ENCODE measurements at places on chromosomes 2 and 18.

GRCh38 chr2:42624047-42624446, 55.6 kb downstream of the MTA3 start:
- no peak for DNase-seq

- DNase-seq, result no peak
Measured at GRCh38 chr2:136363900-136364299, 246.0 kb upstream of the CXCR4 start.

GRCh38 chr2:133553838-133554408, 14.3 kb downstream of the NCKAP5 start:
- no peak for DNase-seq

DNA sequence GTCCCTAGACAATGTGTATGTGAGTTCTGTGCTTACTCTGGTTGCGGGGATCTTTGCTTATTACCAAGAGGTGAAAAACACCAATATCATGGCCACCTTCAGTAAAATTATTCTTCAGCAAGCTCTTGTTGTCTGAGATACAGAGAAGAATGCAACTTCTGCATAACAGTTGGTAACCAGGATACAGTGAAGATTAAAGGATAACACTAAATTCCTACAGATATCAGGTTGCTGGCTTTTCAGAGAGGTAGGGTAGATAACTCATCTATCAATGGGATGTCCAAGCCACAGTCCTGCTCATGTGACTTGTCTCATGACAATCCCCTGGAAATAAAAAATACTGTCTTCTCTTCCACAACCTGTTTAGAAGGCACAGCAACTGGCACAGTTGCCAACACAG, 308.5 kb downstream of the TNS1 start:
- no peak for DNase-seq

DNA sequence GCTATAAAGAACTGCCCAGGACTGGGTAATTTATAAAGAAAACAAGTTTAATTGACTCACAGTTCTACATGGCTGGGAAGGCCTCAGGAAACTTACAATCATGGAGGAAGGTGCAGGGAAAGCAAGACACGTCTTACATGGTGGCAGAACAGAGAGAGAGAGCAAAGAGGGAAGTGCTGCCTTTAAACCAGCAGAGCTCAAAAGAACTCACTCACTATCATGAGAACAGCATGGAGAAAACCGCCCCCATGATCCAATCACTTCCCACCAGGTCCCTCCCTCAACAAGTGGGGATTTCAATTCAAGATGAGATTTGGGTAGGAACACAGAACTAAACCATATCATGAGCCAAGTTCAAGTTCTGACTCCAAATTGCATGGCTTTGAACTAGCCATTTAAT, 62.8 kb upstream of the PPP1CB start:
- DNase-seq, result no peak

GRCh38 chr2:218229239-218229638, 12.2 kb downstream of the ARPC2 start:
- peak; percentile 17 for DNase-seq

DNA sequence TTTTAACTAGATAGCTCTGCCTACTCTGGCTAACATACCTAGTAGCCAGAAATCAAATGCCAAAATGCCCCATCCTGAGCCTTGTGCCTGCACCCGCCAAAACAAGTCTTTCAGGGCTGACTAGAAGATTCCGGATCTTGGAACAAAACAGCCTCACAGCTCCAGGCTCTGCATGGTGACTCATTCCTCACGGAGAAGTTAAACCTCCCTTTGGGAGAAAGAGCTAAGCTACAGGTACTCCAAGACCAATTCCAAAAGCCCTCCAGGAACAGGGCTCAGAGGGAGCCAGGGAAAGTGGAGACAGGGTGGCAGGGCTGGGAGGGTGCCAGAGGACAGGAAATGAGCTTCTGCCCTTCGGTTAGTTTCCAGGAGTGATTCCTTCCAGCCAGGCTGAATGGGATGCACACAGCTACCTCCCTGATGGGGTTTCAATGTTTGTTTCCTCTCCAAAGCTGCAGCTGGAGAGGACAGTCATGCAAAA, 295.6 kb downstream of the TNS1 start:
- DNase-seq, result peak; percentile 60

GRCh38 chr18:62125702-62126101, 61.2 kb downstream of the PIGN start:
- DNase-seq, result no peak

DNA sequence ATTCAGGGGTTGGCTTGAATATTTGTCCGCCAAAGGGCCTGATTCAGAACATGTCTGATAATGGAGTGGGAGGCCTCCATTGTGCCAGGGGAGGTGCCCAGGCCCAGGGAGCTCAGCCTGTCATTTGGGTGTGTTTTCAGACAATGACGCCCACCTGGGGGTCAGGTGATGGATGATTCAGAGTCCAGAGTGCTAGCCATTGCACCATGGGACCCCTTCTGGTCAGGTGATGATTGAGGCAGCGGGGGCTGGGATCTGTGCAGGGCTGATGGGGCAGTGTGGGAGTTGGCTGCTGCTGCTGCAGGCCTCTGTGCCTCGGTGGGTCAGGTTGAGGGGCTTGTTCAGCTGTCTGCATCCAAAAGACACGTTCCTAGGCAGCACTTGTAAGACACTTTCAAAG, 8.3 kb upstream of the ARHGEF4 start:
- no peak for DNase-seq

- DNase-seq, result no peak
Measured at GRCh38 chr18:41982942-41983660, 28.1 kb downstream of the PIK3C3 start.

DNA sequence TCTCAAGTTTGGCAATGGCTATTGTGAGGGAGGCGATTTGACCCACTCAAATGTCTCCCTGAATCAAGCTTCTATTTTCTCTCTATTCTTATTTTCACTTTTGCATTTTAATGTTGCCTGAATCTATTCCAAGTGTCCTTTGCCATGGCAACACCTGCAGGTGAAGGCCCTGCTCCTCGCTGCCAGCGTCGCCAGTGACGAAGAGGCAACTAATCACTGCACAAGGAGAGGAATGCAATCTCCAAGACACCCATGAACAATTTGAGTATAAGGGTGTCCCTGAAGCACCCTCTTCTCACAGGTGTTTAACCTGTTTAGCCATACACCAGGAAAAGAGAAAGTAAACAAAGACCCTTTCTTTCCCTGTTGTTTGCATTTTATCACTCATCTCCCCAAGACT, 165.6 kb upstream of the VRK2 start:
- no peak for DNase-seq

GRCh38 chr18:3675994-3676393, 226.0 kb downstream of the TGIF1 start:
- DNase-seq, result no peak

- peak; percentile 83 for DNase-seq
Measured at GRCh38 chr18:58788971-58789875, 75.5 kb upstream of the ZNF532 start.

- no peak for DNase-seq
Measured at GRCh38 chr2:5695654-5696403, 3.6 kb downstream of the SOX11 start.

DNA sequence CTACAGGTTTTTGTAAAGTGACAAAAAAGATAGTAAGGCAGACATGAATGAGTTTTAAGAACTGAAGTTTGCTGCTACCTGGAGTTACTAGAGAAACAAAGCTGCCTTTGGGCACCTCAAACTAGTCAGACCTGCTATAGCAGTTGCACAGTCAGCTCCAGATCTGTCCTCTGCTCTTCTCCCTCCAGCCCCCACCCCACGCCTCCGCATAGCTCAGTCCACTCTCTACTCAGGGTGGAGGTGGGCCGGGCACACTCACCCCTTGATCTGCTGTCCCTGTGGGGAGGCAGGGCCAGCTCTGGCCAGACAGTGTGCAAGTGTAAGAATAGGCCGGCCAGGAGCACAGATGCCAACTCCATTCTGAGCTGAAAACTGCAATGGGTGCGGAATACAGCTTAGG, 4.1 kb downstream of the SERTAD2 start:
- DNase-seq, result peak; percentile 84

- DNase-seq, result no peak
Measured at GRCh38 chr2:169366066-169366465, 3.7 kb upstream of the LRP2 start.

- no peak for DNase-seq
Measured at GRCh38 chr2:8623958-8624591, 57.8 kb upstream of the ID2 start.

All from prostate gland (tissue), 2 donors.